ENCODE measurements at places on chromosomes 1 and 21.
A peak's percentile ranks its signal among the peaks of the same experiment; 100 is the strongest.

- DNase-seq: no peak
Observed at GRCh38 chr1:117205368-117205767, 5.4 kb downstream of the VTCN1 start.

GRCh38 chr1:204506969-204507316 is 9.3 kb upstream of the MDM4 start:
- peak; percentile 96 for DNase-seq

DNA sequence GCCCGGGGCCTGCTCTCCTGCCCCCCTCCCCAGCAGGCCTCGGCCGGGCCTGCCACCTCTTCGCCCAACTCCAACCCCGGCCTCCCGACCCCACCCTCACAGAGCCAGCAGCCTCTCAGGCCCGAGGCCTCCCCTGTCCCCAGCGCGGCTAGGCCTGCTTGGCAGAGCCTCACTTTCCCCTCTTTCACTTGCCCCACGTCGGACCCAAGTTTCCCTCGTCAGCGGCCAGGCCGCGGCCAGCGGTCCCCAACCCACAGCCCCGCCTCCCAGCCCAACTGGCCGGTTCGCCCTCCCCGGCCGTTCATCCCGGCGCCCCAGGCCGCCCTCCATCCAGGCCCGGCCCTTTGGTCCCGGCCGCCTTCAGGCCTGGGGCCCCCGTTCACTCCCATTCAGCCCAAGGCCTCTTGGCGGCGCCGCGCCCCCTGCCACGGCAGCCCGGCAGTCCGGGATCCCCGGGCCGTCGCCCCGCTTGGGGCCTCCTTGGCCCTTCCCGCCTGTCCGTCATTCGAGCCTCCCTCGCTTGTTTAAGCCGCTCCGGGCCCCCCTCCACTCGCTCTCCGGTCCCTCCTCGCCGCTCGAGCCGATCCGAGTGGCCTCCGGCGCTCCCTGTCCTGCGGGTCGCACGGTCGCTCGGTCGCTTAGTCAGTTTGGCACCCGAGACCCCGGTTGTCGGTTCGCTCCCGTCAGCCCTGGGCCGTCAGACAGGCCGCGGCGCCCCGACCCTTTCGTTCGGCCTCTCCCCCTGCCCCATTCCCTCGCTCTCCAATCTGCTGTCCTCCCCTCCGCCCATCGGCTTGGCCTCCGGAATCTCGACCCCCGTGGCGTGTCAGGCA is 1.4 kb downstream of the LRRC41 start:
- no peak for DNase-seq

GRCh38 chr1:112317611-112318062 is 78.4 kb upstream of the CTTNBP2NL start:
- DNase-seq: no peak

DNA sequence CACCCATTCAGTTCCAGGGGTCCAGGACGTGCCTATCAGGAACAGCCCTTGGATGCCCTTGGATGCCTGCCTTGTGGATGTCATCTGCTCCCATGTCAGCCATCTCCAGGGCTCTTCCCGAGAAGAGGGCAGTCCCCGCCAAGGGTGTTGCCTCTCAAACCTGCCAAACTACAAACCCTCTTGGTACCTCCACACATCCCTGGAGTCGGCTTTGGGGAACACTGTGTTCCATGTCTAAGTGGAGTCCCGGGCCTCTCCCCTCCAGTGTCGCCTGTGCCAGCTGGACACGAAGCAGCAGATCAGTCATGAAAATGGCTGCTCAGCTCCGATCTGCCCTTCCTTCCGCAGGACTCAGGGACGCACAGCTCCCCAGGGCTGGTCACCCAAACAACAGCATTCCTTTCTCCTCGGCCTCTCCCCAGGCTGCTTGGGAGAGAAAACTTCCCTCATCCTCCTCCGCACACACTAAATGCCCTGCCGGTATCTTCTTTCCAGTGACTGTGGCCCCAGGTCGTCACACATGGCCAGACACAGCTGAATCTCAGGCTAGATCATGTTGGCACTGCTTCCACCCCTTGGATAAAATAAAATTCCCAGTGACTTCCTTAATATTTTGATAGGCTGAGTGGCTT is 53.4 kb downstream of the GALNT2 start:
- DNase-seq: no peak

DNA sequence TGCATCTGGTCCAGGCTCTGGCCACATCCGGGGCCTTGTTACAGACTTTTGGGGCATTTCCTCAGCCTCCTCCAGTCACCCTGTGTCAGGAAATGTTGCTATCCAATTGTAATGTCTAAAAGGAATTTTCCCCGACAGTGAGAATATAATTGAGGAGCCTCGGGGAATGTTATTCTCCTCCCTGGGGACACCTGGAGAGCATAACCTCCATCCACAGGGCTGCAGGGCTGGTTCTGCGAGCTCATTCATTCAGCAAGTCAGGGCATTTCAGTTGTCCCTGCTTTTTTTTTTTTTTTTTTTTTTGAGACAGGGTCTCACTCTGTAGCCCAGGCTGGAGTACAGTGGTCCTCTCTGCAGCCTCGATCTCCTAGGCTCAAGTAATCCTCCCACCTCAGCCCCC is 72.6 kb downstream of the MDM4 start:
- no peak for DNase-seq

DNA sequence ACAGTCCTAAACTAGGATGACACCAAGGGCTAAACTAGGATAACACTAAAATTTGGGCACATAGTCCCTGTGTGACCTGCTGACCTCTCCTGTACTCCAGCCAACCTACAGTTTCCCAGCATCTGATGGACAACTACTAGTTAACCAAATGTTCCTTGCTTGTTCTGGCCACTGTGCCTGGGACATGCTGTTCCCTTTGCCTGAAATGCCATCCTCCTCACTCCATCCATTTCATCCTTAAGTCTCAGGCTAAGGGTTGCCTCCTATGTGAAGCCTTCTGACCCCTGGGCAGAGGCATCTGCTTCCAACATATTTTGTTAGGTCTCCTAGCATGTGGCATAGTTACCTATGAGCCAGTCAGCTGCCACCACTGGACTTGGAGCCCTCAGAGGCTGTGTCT is 204.9 kb upstream of the JUN start:
- no peak for DNase-seq

GRCh38 chr1:29243023-29243870 is 6.9 kb downstream of the PTPRU start:
- DNase-seq: no peak
